Stimulated activated CD8-positive, alpha-beta memory T cell treated with anti-CD3 and anti-CD28 coated beads, Interleukin-4, amount 100 ng/mL, for 1 hour (primary cell): ENCODE measurements at places on chromosomes 5 and 9.

DNA sequence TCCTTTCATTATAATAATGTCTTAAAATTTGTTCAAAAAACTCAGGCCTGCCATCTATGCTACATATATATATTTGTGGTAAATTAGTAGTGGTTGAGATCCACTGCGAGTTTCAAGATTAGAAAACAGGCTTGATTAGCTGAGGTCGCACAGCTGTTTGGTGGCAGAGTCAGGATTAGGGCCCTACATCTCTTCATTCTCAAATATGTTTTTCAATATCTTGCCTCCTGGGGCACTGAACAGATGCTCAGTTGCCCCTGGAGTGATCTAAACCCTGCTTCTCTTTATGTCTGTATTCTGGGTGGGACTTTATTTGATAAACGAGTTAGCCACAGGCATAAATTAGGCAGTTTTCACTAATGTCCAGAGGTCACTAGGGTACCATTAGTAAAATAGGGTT lies 27.8 kb upstream of the CEP120 start:
- no peak for DNase-seq

- DNase-seq = no peak
These were observed 91.5 kb upstream of the ELL2 start for GRCh38 chr5:96053063-96053735.

GRCh38 chr9:113678119-113678858 lies 197.8 kb upstream of the ZNF618 start:
- DNase-seq = no peak

GRCh38 chr5:110492446-110492845 lies 234.0 kb downstream of the TMEM232 start:
- no peak for DNase-seq
